ENCODE measurements at places on chromosomes 1 and 21.
A peak's percentile ranks its signal among the peaks of the same experiment; 100 is the strongest.

DNA sequence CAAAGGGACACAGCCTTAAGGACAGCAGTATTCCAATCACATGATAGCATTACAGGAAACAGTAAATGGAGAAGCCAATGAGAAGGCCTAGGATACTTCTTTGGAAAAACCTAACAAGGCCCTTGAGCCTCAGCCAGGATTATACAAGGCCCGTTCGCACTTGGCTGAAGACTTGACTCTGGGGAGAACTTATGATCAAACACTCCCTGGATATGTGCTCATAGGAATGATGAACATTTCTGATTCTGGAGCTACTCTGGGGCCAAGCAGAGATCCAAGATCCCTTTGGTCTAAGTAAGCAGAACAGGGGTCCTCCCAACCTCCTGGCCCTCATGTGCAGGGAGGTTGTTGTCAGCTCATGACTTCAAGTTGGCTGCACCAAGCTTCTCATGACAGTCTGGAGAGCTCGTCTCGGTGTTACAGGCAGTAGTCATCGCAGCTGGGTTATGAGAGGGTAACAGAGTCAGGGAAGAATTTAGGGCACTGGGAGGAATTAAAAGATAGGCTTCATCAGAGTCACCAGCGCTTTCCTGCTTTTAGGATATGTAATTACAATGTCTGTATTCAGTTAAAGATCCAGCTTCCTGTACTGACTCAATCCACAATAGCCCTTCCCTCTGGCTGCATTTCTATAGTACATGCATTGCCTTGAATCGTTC lies 92.5 kb upstream of the IRF2BP2 start:
- DNase-seq, result no peak

DNA sequence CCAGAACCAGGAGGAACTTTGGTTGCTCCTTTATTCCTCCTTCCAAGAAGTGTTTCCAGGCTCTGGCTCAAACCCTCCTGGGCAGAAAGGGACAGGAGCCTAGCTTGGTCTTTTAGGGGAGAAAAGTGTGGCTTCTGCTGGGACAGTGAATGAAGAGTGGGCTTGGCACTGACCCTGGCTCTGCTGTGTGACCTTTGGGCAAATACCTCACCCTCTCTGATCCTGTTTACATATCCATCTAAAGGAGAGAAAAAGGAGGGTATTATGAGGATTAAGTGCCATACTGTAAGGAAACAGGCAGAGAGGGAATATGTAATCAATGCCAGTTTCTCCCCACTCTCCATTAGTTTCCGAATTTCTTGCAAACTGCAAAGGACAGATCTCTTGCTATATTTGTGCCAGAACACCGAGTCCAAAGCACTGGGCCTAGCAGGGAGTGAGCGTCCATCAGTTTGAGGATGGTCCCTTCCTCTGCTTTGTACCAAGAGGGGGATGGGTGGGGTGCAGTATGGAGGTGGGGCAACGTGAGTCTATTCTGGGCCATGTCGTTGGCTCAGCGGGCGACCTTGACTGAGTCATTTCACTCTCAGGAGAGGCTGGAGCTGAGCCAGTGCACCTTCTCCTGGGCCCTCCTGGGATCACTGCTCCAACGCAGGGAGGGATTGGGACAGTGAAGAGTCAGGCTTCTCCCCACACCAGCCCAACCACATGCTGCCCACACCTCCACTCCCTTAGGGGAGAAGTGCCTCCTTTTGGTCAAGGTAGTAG lies 38.4 kb downstream of the IGSF21 start:
- DNase-seq, result no peak

DNA sequence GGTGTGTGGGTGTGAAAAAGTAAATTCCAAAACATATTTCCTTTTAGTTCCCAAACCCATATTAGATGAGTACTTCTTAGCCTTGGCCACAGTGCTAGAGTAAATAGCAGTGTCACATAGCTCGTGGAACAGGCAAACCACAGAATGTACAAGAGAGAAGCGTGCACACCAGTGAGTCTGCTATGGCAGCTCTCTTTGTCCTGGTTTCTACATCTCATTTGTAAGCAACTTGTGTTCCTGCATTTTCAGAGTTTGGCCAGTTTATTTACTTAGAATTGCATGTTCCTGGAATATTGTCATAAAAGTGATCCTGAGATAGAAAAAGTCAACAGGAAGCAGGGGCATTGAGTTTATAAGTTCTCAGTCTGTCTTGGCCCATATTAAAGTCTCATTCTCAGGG lies 142.1 kb downstream of the DHRS3 start:
- no peak for DNase-seq

- peak; percentile 50 for DNase-seq
Observed at GRCh38 chr1:206505702-206506355, 1.5 kb upstream of the RASSF5 start.

DNA sequence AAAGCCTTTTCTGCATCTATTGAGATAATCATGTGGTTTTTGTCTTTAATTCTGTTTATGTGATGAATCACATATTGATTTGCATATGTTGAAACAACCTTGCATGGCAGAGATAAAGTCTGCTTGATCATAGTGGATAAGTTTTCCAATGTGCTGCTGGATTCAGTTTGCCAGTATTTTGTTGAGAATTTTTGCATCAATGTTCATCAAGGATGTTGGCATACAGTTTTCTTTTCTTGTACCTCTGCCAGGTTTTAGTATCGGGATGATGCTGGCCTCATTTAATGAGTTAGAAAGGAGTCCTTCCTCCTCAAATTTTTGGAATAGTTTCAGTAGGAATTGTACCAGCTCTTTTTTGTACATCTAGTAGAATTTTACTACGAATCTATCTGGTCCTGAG lies 55.0 kb downstream of the COL24A1 start:
- no peak for DNase-seq

DNA sequence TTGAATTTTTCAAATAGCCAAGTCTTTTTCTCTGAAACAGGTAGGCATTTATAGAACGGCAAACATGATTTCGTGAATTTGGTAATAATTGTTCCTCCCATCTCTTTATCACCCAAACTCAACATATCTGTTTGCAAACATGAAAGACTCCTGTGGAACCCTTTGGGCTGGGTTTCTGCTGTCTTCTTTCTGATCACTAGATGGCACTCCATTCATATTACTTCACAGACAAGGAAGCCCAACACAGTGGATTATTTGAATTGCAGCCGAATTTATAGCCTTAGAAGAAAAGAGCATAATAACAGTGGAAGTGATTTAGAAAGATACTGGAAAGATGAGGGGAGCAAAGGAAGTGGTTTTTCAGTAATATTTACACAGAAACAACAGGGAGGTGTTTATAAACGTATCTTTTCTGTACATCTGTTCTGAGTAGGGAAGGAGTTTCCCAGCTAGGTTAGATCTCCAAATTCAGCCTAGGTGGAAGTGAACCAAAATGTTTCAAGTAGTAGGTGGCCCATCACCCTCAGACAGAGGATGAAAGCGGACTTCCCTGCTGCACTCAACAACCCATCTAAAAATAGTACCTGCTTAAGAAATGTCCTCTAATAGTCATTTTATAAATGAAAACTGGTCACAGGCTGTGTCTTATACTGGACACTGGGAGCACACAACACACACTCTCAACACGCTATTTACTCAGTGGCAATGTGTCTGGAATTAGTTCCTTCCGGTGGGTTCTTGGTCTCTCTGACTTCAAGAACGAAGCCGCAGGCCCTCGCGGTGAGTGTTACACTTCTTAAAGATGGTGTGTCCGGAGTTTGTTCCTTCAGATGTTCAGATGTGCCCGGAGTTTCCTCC lies 67.6 kb downstream of the MAP3K21 start:
- DNase-seq, result peak; percentile 81

DNA sequence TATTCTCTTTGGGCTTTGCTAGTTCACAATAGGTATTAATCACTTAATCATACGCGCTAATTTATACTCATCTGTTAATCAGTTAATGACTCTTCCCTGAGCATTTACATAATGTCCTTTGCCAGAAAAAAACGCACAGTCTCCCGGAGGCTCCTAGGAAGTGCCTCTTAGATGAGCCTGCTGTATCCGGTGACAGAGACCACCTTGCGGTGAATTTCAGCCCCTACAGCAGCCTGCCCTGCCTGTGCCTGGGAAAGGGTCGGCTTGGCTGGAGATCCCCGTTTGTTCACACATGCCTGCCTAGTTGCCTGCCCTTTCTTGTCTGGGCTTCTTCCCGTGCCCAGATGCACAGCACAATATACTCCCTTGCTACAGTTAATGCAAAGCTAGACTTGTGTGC lies 152.9 kb downstream of the ZBTB18 start:
- no peak for DNase-seq

DNA sequence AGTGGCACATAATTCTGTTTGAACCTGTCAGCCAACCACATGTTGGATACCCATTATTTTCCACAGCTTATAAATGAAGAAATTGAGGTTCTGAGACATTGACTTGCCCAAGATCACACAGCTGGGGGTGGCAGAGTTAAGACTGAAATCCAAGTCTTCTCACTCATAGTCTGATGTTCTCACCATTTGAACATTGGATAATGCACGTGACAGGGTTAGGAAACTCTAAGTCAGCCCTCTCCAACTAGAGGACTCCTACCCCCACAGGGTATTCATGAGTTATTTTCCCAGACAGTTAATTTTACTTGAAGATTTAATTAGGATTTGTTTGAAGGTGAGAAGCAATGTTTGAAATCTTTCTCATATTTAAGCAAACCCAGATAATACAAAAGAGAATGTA lies 38.1 kb upstream of the C1orf105 start:
- DNase-seq, result no peak

- DNase-seq, result no peak
Observed at GRCh38 chr1:24048205-24048869, 63.6 kb downstream of the MYOM3 start.

DNA sequence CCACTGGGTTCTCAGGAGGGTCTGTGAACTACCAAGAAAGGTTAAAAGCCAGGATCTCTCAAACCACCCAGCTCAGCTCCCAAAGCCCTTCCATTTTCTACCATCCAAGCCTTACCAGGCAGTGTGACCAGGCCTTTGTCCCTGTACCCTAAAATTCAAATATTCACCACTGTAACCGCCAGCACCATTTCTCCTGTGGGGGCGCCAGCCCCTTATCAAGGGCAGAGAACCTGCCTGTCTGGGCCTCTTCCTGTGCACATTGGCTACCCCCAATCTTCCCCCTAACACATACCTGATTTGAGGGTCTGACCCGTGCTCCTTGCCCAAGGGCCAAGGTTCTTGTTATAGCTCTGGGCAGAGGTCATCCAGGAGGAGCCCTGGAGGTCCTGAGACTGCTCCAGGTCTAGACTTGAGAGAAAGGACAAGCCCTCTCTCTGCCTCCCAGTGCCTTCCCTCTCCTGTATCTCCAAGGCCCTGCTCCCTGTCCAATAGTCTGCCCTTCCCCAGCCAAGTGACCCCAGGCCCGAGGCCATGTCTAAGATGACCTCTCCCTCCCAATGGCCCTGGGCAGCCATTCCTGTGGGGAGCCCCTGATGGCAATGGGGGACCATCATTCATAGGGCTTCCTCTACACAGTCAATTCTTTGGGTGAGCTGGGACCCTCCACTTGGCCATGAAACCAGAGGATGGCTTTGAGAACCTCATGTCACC lies 78.5 kb downstream of the FHAD1 start:
- peak; percentile 56 for DNase-seq

DNA sequence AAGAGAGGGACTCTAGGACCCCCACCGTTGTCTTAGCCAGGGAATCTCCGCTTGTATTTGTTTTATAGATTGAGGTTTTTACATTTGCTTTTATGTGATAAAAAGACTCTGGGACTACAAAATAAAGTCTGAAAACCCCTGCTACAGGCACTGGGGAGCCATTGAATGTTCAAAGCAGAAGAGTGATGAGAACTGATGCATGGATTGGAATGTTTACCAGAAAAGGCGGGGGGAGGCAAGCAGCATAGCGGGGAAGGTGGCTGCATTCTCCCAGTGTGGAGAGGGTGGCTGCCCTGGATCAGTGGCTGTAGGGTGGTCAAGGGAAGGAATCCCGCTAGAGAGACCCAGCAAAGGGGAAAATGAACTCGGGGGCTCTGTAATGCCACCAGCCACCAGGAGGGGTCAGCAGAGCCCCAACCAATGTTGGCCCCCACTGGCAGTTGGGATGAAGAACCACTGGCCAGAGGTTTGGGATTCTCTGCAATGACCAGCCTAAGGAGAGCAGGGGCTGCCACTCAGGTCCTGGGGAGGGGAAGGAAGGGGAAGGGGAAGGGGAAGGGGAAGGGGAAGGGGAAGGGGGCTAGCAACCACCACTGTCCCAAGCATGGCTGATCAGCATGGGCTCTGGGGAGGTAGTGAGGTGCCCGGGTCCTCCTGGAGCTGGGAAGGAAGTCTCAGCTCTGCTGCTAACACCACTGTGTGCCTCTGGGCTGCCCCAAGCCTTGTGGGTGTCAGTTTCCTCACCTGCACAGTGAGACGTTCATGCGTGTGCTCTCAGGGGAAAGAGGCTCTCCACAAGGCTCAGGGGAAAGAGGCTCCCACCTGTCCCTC lies 19.2 kb upstream of the PEF1 start:
- peak; percentile 80 for DNase-seq

- peak; percentile 71 for DNase-seq
Observed at GRCh38 chr1:16073490-16074119, at the start of gene FAM131C. TSS of gene FAM131C (minus strand) at chr1:16073651. CDS start at chr1:16073442, 209 bp downstream.

- no peak for DNase-seq
Observed at GRCh38 chr1:230747890-230748800, 957 bp downstream of the CAPN9 start.

- no peak for DNase-seq
Observed at GRCh38 chr1:241413386-241413785, 56.4 kb upstream of the RGS7 start.

- peak; percentile 89 for DNase-seq
Observed at GRCh38 chr1:185526344-185527307, 207.6 kb upstream of the HMCN1 start.

- no peak for DNase-seq
Observed at GRCh38 chr1:188023206-188023605, 1194.5 kb downstream of the PLA2G4A start.

DNA sequence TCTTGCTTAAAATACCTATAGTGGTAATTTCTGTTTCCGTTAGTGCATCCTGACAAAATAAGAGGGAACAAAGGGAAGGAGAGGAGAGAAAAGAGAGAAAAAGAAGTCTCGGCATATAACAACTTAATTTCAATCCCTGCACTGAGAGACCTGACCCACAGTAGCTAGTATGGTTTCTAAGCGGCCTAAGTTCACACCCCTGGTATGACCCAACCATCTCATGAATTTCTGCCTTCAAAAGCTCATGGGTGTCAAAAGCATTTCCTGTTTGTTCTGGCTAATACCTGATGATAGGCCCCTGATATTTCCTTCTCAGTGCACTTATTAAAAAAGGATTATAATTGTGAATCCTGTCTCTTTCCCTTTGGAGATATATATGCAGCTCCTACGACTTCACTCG lies 32.1 kb upstream of the RGS1 start:
- no peak for DNase-seq

DNA sequence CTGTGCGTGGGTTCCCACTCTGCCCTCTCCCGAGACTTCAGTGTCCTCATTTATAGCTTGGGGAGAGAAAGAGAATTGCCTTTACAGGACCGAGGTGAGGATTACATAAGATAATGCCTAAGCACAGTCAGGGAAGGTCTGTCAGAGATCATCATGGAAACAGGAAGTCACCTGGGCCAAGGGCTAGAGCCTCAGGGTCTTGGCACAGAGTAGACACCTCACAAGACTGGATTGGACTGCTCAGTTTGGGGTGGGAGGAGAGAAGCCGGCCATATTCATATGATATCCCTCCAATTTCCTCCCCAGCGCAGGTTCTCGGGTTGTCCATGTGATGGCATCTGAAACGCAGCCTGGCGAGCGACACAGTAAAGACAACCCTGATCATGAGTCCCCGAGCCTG lies 3.8 kb downstream of the CNR2 start:
- DNase-seq, result peak; percentile 90
